ENCODE measurements at places on chromosomes 11 and 22. TPM values are rescaled to one million over a fixed set of nuclear protein-coding genes. Genes with fewer than 3 reads are reported as not detected.

Gene MRGPRX3
- total RNA-seq, result not detected

Gene KRTAP5-1
- total RNA-seq, result not detected

Gene DCDC1
- 0.09 TPM for total RNA-seq

GRCh38 chr22:40521046-40521445, 115.5 kb downstream of the MRTFA start:
- no peak for DNase-seq
- no peak overlapping the region for H3K4me3 ChIP-seq
- peaks cover 4% of the 10 kb centered on the region for H3K36me3 ChIP-seq
- peaks cover 2% of the 10 kb centered on the region for H3K4me1 ChIP-seq
- H3K27me3 ChIP-seq, result no peaks in the 10 kb centered on the region

Gene DEUP1
- total RNA-seq, result not detected

- H3K36me3 ChIP-seq, result no peaks in the 10 kb centered on the region
- no peaks in the 10 kb centered on the region for H3K4me1 ChIP-seq
- peaks cover 8% of the 10 kb centered on the region for H3K27me3 ChIP-seq
- no peak for DNase-seq
- H3K4me3 ChIP-seq, result no peak overlapping the region
- H3K27ac ChIP-seq, result no peak overlapping the region
Observed at GRCh38 chr11:59368238-59369022, 9.7 kb downstream of the OR5AN1 start.
